ENCODE measurements at places on chromosomes 2 and 18. TPM values are rescaled to one million over a fixed set of nuclear protein-coding genes. Genes with fewer than 3 reads are reported as not detected.

Gene C2orf78
- not detected for total RNA-seq

Gene LIPT1
- total RNA-seq, result 15.6 TPM

Gene NCOA1
- 47.0 TPM for total RNA-seq

Gene CYP26B1
- 3.5 TPM for total RNA-seq

Gene SERPINB13
- not detected for total RNA-seq

Gene OXER1
- total RNA-seq, result 1.8 TPM

Gene ARHGAP28
- 58.5 TPM for total RNA-seq

GRCh38 chr2:171568089-171568488 lies 45.8 kb downstream of the CYBRD1 start:
- H3K27me3 ChIP-seq, result no peaks in the 10 kb centered on the region
- H3K27ac ChIP-seq, result no peak overlapping the region
- H3K4me3 ChIP-seq, result no peak overlapping the region
- no peaks in the 10 kb centered on the region for H3K4me1 ChIP-seq
- no peak for DNase-seq
- H3K36me3 ChIP-seq, result no peaks in the 10 kb centered on the region

DNA sequence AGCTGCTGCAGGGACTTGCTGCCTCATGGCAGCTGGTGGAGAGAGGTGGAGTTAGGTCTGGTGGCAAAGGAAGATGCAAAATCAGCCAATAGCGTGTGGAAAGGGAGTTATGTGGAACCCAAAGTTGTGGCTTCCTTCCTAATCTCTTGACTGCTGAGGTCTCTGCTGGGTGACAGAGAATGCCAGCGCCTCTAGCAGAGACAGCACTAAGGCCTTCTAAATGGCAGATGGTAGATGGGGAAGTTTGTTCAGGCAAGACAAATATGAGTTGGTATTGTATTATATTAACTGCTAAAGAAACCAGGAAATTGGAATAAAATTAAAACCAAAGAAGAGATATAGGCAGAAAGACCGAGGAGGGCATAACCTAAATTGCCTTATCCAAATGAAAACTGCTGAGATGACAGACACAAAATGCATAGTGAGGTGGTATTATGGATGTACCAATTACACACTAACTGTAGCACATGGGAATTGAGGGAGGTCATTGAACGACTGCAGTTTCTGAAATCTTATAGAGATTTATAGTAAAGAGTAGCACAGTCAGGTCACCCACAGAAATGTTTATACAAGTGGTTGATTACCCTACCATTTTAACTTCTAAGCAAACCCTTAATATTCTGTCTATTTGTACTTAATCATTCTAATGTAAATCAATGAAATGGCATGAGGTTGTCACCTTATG lies 246.6 kb upstream of the SESTD1 start:
- H3K27ac ChIP-seq, result no peak overlapping the region
- no peaks in the 10 kb centered on the region for H3K27me3 ChIP-seq
- no peaks in the 10 kb centered on the region for H3K36me3 ChIP-seq
- DNase-seq, result no peak

DNA sequence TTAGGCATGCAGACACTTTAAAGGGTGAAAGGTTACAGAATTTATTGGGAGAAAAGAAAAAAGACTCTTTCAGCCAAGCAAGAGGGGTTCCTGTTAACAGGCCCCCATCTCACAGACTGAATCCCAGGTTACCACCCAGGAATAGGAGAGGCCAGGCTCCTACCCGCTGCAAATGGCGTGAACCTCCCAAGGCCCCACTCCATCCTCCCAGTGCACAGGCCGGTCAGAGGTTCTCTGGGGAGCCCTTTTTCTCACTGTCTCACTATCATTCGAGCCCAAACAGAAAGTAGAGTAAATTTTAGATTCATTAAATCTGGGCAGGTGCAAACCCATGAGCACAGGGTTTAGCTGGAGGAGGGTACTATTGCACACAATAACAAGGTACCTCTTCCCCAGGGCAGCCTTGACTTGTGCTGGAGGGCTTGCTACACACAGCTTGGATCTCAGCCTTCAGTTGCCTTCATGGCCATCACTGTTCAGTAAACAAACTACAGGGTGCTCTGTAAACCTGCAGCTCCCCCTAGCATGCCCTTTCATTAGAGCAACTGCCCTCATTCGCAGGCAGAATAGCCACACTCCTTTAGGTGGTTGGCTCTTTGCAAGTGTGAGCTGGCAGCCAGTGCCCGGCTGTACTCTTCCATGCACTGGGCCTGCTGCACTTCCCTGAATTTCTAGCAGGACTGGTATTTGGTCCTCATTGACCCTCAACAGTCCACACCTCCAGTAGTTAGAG lies 7.3 kb upstream of the PLEK start:
- H3K4me1 ChIP-seq, result peaks cover 5% of the 10 kb centered on the region
- no peak overlapping the region for H3K27ac ChIP-seq
- no peaks in the 10 kb centered on the region for H3K27me3 ChIP-seq
- no peaks in the 10 kb centered on the region for H3K36me3 ChIP-seq
- no peak overlapping the region for H3K4me3 ChIP-seq

DNA sequence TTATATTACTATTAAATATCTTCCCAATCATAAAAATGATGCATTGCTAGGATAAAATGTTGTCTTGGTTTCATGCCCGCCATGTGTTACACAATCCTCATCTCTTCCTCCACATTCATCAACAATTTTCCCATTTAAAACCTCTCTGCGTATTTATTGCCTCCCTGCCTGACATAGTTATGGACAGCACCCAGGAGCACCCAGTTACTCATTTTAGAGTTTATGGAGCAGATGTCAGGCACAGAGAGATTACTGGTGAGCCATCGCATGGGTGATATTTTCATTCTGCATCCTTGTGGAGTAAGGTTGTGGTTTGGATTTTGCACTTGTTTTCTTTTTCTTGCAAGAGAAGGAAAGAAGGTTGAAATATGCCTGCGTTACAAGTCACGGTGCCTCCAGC lies 116.7 kb upstream of the NPAS2 start:
- H3K4me3 ChIP-seq, result no peak overlapping the region
- no peaks in the 10 kb centered on the region for H3K36me3 ChIP-seq
- H3K27ac ChIP-seq, result no peak overlapping the region
- H3K27me3 ChIP-seq, result no peaks in the 10 kb centered on the region
- H3K4me1 ChIP-seq, result no peaks in the 10 kb centered on the region

All from spleen (tissue), 13 donors.